ENCODE measurements at places on chromosomes 3 and 15.

GRCh38 chr3:181712553-181713279, 991 bp downstream of the SOX2 start:
- DNase-seq = peak; percentile 65

DNA sequence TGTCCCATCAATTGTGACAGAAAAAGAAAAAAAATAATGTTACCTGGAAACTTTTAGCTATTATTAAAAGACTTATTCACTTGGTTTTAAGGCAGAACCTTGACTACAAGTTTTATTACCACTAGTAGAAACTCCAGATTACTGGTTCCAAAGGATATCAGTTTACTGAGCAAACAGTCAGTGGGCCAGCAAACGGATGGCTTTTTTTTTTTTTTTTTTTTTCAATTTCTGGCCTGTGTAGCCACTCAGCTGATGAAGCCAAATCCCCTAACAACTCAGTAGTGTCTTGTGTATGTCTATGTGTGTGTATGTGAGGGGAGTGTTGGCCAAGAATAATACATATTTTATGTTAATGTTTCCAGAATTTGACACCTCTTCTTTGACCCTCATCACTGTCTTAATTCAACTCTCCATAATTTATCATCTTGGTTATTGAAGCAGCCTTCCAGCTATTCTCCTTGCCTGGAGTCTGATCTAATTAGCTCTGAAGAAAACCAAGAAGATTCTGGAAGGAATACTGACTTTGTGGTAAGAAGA, 724.9 kb downstream of the NSUN3 start:
- no peak for DNase-seq

GRCh38 chr3:183309276-183309675, 56.2 kb downstream of the B3GNT5 start:
- DNase-seq = no peak

DNA sequence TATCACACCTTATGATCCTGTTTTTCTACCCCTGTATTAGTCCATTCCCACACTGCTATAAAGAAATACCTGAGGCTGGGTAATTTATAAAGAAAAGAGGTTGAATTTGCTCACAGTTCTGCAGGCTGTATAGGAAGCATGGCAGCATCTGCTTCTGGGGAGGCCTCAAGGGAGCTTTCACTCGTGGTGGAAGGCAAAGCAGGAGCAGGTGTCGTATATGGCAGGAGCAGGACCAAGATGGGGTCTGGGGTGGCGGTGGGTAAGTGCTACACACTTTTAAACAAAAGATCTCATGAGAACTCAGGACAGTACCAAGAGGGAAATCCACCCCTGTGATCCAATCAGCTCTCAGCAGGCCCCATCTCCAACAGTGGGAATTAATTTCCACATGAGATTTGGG, 15.4 kb upstream of the SCAP start:
- no peak for DNase-seq

DNA sequence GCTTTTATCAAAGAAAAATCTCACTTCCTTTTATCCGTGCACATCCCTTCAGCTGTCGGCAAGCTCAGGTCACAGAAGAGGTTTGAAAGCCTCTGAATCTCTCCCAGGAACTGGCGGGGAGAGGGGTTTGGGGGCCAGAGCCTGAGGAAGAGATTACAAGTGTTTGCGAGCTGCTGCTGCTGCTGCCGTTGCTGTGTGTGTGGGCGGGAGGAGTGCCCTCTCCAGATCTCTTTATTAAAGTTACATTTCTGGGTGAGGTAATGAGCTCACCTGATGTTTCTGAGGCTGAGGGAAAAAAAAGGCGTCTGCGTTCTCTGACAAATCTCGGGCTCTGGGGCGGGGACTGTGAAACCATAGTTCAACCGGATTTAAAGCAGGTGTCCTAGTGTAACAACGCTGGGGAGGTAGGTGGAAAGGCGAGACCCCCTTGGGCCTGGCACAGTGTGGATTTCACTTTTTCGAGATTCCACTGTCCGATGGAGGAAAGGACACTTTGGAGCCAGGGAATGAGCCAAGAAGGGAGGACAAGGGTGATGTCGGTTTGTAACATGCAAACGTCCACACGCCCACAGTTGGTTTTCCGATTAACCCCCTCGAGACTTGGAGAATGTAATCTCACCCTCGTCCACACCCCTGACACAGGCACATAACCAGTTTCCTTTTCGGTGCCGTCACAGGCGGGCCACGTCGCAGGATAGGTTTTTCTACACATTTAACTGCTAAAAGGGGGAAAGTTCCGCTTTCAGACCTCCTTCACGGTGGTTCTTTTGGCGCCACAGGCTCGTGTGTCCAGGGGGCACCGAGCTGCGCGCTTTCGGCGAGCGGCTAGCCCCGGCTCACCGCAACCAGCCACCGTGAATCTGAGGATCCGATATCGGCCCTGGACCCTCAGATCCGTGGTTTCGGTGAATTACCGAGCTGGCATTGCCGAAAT, 2.1 kb downstream of the ALCAM start:
- peak; percentile 51 for DNase-seq

Measured in spinal cord (tissue), 10 donors.